Epithelial cell of proximal tubule (primary cell): ENCODE measurements at places on chromosomes 16 and 17. TPM values are rescaled to one million over a fixed set of nuclear protein-coding genes. Genes with fewer than 3 reads are reported as not detected.

The POLR3E gene
- total RNA-seq = 31.2 and 46.9 TPM in 2 replicates

The COX4I1 gene
- total RNA-seq = 620 and 824 TPM in 2 replicates

The KRTAP9-8 gene
- total RNA-seq = not detected in 2 replicates

The ST6GALNAC1 gene
- total RNA-seq = 0.36 and 0.52 TPM in 2 replicates

The SP6 gene
- total RNA-seq = 1.8 and 2.0 TPM in 2 replicates

The RANBP10 gene
- 4.0 and 5.3 TPM in 2 replicates for total RNA-seq

The OR1A1 gene
- total RNA-seq = not detected in 2 replicates

The PPP1R27 gene
- 0.17 and 0.36 TPM in 2 replicates for total RNA-seq

The ACE gene
- 0.07 and 1.3 TPM in 2 replicates for total RNA-seq

The MEIOB gene
- total RNA-seq = 2.1 and 6.4 TPM in 2 replicates

The CLDN9 gene
- 0.29 and 3.5 TPM in 2 replicates for total RNA-seq
